ENCODE measurements at places on chromosomes 2 and 18.

GRCh38 chr2:190272457-190272842 lies 47.2 kb downstream of the HIBCH start:
- DNase-seq: no peak

- no peak for DNase-seq
These were observed 84.5 kb upstream of the TMEM247 start for GRCh38 chr2:46394649-46395510.

GRCh38 chr2:132977812-132978529 lies 308.0 kb upstream of the LYPD1 start:
- DNase-seq: no peak

GRCh38 chr2:12932192-12932591 lies 215.5 kb downstream of the TRIB2 start:
- no peak for DNase-seq

- DNase-seq: no peak
These were observed 160.4 kb upstream of the FOSL2 start for GRCh38 chr2:28232295-28232694.
